LNCaP clone FGC (cell line): ENCODE measurements at places on chromosomes 4 and X.

- no peak for DNase-seq
These were observed 46.6 kb upstream of the EGFL6 start for GRCh38 chrX:13522811-13523210.

DNA sequence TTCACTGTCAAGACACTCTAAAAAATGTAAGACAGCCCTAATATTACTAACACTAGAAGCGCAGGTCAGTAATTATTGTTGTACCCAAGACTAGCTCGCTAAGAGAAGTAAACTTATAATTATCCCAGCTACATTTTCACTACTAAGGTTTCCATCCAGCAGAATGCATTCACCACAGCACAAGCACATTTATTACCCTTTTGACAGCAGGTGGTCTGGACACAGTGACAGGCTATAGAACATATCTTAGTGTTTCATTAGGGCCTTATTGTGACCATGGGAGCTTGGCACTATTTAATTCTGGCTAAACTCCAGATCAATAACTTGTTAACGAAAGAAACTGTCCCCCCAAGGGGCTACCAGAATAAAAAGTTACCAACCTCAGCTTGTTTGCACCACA, 237.7 kb downstream of the ENOX2 start:
- no peak for DNase-seq

GRCh38 chrX:111519215-111519614, 7.8 kb downstream of the SERTM2 start:
- DNase-seq: no peak

- DNase-seq: no peak
These were observed 40.6 kb downstream of the GABRB1 start for GRCh38 chr4:47071901-47072341.

DNA sequence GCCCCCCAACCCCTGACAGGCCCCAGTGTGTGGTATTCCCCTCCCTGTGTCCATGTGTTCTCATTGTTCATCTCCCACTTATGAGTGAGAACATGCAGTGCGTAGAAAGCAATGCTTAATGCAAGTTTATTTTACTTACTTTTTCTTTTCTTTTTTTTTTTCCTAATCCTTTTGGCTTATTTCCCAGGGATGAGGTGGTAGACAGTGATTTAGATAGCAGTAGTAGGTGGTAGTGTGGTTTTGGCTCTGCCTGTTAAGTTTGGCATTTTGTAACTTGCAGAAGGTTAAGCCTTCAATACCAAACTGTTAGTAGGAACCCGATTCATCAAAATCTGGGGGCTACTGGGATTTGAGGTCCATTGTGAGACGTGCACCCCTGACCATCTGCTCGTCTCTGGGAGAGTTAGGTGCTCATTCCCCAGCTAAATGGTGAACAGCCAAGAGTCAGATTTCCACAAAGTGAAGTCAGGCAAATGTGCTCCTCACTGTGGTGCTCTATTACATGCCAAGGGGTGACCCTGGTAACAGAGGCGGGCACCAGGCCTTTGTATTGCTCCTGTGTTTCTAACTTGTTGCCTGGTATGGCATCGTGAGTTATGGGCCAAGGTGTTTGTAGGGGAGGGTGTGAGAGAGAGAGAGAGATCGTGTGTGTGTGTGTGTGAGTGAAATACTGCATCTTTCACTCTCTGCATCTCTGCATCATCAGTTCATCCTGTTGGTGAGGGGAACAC, 70.3 kb downstream of the PHOX2B start:
- no peak for DNase-seq

GRCh38 chr4:168514249-168514852, 17.5 kb downstream of the PALLD start:
- no peak for DNase-seq

GRCh38 chrX:13252726-13253125, 67.1 kb downstream of the ATXN3L start:
- DNase-seq: no peak

DNA sequence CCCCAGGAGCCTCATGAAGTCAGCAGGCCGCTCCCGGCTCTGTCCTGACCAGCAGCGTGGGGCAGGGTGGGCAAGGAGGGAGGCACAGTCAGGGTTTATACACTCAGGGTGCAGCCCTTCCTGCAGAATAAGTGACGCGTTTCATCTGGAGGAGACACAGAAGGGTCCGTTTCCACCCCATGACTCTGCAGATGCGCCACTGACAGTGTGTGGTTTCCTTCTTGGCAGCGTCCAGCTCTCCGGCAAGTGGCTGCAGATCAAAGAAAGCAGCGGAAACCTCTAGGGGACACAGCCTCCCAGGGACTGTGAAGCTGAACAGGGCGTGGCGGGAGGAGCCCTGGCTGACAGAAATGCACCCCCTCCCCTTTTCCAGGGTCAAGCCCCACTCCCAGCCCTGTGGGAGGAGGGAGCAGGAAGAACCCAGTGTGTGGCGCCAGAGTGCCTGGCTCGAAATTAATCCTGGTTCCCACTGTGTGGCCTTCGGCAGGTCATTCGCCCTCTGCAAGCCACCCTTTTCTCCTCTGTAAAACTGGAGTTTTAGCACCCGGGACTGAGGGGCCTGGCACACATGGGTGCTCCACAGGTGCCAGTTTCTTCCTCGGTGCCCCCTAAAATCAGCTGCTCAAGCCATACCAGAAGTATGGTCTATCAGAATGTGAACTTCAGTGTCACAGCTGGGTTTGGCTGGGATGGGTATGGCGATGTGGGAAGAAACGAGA, 17.3 kb upstream of the TBC1D14 start:
- no peak for DNase-seq

DNA sequence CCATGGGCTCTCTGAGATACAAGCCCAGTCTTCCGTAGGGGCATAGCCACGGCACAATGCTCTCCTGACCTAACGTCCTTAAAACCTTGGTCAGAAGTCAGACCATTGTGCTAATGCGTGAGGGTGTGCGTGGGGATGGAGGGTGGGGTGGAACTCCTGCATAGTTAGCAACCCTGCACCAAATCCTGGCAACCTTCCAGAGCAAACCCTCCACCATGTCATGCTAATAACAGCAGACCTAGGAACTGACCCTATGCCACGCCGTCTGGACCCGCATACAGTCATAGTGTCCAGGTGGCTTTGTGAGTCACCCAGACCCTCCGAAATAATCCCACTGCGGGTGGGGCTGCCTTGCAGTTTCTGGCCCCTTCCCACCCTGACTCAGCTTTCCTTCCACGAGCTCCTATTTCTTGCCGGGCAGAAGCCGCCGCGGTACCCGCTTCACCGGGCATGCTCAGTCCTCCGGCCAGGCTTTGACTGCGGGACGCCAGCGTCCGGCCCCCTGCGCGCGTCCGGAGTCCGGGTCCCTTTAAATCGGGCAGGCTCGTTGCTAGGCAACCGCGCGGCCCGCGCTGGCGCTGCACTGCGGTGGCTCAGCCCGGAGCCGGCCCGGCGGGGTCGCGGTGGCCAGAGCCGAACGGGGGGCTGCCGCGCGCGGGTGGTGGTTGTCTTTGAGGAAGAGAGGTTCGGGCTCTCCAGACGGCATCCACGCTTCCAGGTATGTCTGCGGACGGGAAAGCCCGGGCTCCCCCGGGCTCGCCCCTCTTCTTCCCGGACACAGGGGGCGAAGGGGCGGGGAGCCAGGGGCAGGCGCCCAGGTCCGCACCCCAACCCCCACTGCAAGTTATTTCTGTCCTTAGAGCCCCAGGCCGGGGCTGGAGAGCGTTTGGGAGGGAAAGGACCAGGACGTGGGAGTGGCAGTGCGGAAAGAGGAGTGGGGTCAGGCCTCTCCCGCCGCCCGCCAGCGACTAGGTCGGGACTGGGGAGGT, at the start of gene CCDC160:
CCDC160 (plus strand) TSS at position 557 of the 989 bp plus-strand sequence. CDS start 7,619 bp downstream, outside the sequence.
- DNase-seq: no peak

GRCh38 chr4:1072830-1073446, 40.4 kb downstream of the RNF212 start:
- peak; percentile 64 for DNase-seq

DNA sequence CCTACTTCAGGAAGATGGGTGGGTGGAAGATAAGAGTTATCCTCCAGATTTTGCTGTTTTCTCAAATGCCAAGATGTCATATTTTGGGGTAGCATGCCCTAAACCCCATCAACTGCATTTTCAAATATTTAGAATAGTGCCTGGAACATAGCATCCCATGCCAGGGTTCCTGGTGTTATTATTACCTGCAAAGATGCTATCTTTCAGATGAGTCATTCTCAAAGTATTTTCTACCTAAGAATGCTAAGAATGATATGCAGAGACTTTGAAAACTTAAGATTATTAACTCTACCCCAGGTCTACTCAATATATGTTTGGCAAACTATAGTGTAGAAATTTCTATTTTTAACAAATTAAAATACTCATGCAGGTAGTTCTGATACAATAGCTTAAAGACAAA, 934.3 kb upstream of the SLIT2 start:
- no peak for DNase-seq

GRCh38 chr4:159105761-159106243, 2.9 kb downstream of the RAPGEF2 start:
- DNase-seq: no peak

DNA sequence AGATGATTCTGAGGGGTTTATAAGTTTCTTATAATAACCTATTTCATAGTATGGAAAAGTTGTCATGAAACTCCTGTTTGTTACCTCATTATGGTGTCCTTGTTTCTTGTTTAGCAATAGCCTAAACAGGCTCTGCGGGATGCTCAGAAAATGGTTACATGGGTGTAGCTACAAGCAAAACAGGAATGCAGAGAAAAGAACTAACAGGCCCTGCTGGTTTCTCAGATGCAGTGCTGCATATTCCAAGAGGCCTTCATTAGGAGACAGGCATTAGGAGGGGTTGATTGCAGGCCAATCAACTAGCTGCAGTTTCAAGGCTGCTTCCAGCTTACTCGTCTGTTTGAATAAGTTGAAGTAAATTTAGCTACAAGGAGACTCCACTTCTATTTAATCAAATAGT, 37.6 kb upstream of the HPGD start:
- DNase-seq: no peak

- peak; percentile 26 for DNase-seq
These were observed at the start of gene HPRT1 for GRCh38 chrX:134460005-134460861. Gene HPRT1, plus strand, starts transcription at chrX:134460165. Its CDS starts 147 bp downstream, at chrX:134460312.

- DNase-seq: peak; percentile 50
These were observed 163.4 kb downstream of the BANK1 start for GRCh38 chr4:101953949-101954348.

GRCh38 chr4:6404611-6405396, 67.6 kb downstream of the PPP2R2C start:
- no peak for DNase-seq

GRCh38 chrX:13013363-13014110, 30.9 kb downstream of the FAM9C start:
- DNase-seq: no peak

DNA sequence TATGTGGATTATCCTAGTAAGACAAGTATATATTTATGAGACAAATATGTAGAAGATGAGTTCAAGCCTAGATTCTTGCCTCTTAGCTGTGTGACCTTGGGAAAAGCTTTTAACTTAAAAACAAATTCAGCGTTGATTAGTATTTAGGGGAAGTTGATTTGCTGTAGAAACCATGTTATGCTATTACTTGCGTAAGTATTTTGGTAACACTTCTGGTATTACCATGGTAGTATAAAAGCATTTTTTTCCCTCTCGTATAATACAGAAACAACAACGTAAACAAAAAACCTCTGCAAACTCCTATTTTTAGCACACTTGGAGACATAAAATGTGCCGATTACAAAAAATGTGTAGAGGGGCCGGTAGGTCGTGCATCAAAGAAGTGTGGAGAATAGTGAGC, 33.2 kb downstream of the STAG2 start:
- no peak for DNase-seq

DNA sequence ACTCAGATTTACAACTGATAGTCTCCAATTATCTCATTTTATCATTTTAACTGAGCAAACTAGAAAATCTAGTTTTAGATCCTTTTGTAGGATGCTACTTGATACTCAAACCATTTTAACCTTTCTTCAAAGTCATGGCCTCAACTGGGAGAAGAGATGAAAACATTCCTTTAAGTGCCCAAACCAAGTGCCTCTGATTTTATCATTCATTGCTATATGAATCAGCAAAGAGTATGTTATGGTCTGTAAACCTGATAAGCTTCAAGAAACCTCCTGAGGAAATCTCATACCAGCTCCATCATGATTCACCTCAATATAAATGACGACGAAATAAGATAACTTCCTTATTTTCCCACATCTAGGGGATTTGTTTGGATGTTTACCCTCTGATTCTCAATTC, 119.9 kb downstream of the FAM13A start:
- DNase-seq: no peak

- no peak for DNase-seq
These were observed 877 bp downstream of the JAKMIP1 start for GRCh38 chr4:6199422-6199921.

DNA sequence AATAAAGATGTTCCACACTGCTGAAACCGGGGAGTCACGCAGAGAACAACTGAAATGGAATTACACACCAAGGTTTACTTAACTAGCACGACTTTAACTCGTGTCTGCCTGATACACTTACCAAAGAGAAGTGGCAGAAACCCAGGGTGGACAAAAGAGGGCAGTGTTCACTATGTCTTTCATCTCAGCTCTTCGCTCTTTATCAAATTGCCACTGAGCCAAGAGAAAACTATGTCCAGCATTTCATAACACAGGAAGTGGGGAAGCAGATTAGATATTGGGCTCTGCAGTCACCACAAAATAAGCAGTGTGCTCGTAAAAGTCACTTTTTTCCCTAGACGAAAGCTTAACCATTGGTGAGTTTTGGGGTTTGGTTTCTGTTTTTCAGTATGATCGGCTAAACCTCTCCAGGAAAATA, 155.7 kb downstream of the CHIC2 start:
- DNase-seq: peak; percentile 64

DNA sequence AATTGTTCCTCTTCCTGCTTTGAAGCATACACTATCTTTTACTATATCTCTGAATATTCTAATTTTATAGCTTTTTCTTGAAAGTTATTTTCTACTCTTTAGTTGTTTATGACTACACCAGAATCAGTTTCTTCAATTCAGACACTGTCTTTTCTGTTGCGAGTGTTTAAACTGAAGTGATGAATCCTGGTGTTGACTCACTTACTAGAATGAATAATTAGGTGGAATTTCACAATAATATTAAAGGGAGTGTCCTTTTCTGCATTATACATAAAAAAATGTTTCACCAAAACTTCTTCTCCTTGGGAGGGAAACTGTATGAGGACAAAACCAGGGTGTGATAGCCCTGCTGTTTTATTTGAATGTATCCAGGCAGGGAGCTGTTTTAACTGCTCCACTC, 1383.1 kb downstream of the C4orf33 start:
- no peak for DNase-seq

- DNase-seq: no peak
These were observed 570 bp upstream of the RNF128 start for GRCh38 chrX:106725931-106726330.
